Inflammatory macrophage treated with lipopolysaccharide for 4 hours (primary cell): ENCODE measurements at places on chromosomes 11 and 22.

GRCh38 chr22:39806109-39806508, 87.5 kb downstream of the ENTHD1 start:
- peak; percentile 1 for DNase-seq

DNA sequence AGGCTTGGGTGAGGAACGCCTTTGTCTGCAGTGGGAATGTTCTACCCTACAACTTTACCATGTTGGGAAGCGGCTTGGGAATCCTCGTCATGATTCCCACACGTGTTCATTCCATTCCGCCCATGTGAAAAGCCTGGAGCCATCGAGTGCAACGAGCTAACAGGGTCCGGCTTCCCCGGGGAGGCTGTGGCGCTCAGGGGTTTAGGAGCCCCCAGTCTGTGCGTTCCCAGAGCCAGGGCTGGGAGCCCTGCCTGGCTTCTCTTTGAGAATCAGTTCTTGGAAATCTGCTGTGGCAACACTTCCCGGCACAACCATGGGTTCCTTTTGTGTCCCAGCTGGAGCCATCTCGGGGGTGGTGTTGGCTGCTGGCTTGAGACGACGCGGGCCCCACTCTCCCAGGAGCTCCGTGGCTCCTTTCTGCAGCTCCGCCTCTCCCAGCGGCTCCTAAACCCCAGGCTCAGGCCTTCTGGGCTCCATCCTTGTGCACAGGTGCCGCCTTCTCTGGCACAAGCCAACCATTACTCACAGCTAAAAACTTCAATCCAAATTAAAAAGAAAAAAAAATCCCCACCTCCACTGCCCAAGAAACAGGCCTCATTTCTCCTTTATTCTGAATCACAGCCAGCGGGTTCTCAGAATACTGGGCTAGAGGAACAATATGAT, 18.7 kb upstream of the PPFIA1 start:
- DNase-seq, result no peak

DNA sequence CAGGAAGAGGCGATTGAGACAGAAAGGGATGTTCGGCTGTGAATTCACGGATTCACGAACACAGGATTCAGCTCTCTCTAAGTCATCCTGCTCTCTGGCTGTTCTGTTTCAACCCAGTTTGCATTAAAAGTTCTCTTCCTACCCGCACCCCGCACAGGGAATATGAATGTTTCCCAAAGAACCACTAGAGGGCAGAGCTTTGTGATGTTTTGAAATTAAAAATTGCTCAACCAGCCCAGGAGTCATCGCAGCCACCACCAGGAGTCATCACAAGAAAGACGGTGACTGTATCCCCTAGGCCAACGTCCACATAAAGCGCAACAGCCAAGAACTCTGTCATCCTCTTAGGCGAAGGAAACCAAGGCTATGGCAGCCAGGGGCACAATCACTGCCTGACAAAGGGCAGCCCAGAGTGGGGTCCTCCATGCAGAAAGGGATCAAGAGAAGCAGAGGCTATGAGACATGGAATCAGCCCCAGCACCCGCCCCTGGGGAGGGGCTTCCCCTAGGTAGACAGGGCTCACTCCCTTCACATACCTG, 122.4 kb downstream of the WT1 start:
- peak; percentile 87 for DNase-seq

GRCh38 chr11:17013548-17014320, 480 bp downstream of the PLEKHA7 start:
- no peak for DNase-seq

GRCh38 chr11:65855927-65856363, 2.0 kb downstream of the CFL1 start:
- no peak for DNase-seq

DNA sequence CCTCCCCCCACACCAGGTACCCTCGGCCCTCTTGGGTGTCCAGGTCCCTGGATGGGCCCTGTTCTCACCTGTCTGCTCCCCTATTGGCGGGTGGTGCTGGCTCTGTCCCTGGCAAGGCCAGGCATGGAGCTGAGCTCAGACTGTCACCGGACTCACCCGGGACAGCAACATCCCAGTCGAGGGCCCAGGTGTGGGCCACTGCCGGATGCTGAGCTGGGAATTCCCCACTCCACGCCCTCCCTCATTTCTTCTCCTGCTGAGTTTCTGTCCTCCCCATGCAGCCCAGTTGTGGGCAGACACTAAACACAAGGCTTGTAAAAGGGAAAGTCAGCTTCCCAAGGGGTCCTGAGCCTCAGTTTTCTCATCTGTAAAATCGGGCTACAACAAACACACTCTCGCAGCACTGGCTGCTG, 2.0 kb upstream of the AP5B1 start:
- no peak for DNase-seq
